ENCODE measurements at places on chromosomes 12 and 14. TPM values are rescaled to one million over a fixed set of nuclear protein-coding genes. Genes with fewer than 3 reads are reported as not detected.

The ADAM21 gene
- 0.80 TPM for total RNA-seq

The TMTC1 gene
- 5.8 TPM for total RNA-seq

The PRKCH gene
- total RNA-seq = 80.8 TPM

The GALNT16 gene
- total RNA-seq = 0.33 TPM

The PARPBP gene
- total RNA-seq = 23.0 TPM

The ANO2 gene
- total RNA-seq = not detected

The ACVR1B gene
- total RNA-seq = 9.8 TPM

The CLBA1 gene
- total RNA-seq = 27.5 TPM

The CBLN3 gene
- 3.4 TPM for total RNA-seq

The SLCO1B3 gene
- total RNA-seq = 14.2 TPM

The KRT82 gene
- total RNA-seq = 0.29 TPM

The FRS2 gene
- 17.6 TPM for total RNA-seq

The C14orf180 gene
- total RNA-seq = not detected

The CRACR2A gene
- total RNA-seq = not detected

The TMEM121 gene
- total RNA-seq = 27.5 TPM

The HOXC9 gene
- 1.5 TPM for total RNA-seq

The SNAPC1 gene
- total RNA-seq = 26.7 TPM

The HVCN1 gene
- total RNA-seq = 3.3 TPM

The HNF1A gene
- total RNA-seq = not detected

The COL2A1 gene
- 6.7 TPM for total RNA-seq

The NEUROD4 gene
- total RNA-seq = not detected

The HELB gene
- 2.1 TPM for total RNA-seq

The VWF gene
- total RNA-seq = not detected

The PPP4R4 gene
- total RNA-seq = not detected

The MGST1 gene
- total RNA-seq = 99.3 TPM

The TAS2R19 gene
- total RNA-seq = not detected

The BEGAIN gene
- 3.8 TPM for total RNA-seq

The SIX6 gene
- total RNA-seq = not detected

The PTPN21 gene
- 6.3 TPM for total RNA-seq

The KRT79 gene
- 0.46 TPM for total RNA-seq

The IFNG gene
- total RNA-seq = not detected

The AMDHD1 gene
- total RNA-seq = 1.5 TPM

The CCDC38 gene
- not detected for total RNA-seq

The TMEM117 gene
- total RNA-seq = 9.0 TPM

The DHRS2 gene
- total RNA-seq = 40.9 TPM

The CLEC4E gene
- total RNA-seq = not detected

The PRORP gene
- total RNA-seq = 25.1 TPM

Measured in PC-3 (cell line).